ENCODE measurements at places on chromosomes 7 and 10. TPM values are rescaled to one million over a fixed set of nuclear protein-coding genes. Genes with fewer than 3 reads are reported as not detected.

IL6 gene
- total RNA-seq, result 32.2 TPM

IQUB gene
- 0.30 TPM for total RNA-seq

SORCS1 gene
- total RNA-seq, result not detected

RHOBTB1 gene
- 13.9 TPM for total RNA-seq

CRHR2 gene
- total RNA-seq, result not detected

NEUROG3 gene
- not detected for total RNA-seq

C10orf53 gene
- not detected for total RNA-seq

TMEM176B gene
- 4.8 TPM for total RNA-seq

AP5Z1 gene
- total RNA-seq, result 14.5 TPM

GIMAP7 gene
- 0.12 TPM for total RNA-seq

CCDC126 gene
- 9.4 TPM for total RNA-seq

IGFBP3 gene
- 73.8 TPM for total RNA-seq

AGMO gene
- total RNA-seq, result 0.35 TPM

STEAP1B gene
- 7.3 TPM for total RNA-seq

CDNF gene
- total RNA-seq, result 0.35 TPM

HPSE2 gene
- total RNA-seq, result not detected

CACUL1 gene
- total RNA-seq, result 48.1 TPM

CNTNAP2 gene
- not detected for total RNA-seq

Measured in smooth muscle cell of the coronary artery (primary cell).